ENCODE measurements at places on chromosomes 2 and 18.

GRCh38 chr2:150126143-150126740, 361.2 kb downstream of the RND3 start:
- DNase-seq, result no peak

DNA sequence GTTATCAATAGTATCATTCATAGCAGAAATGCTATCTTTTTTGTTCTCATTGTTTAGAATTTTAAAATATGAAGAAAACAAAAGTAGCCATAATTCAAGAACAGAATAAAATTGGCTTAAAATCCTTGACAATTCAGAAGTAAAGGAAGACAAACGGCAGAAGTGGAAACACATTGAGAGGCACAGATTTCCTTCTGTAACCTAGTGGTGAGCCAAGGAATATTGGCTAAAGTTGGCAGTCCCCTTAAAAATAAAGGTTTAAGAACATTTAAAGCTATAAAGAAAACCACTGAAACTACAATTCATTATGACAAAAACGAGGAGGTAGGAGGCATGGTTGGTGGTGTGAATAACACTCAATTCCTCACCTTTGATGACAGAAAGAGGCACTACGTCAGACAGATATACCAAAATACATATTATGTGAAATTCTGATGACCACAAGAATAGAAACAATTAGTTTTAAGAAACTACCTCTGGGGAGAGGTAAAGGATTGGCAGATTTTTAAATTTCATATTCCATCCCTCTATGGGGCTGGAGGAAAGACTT, 42.3 kb downstream of the SFT2D3 start:
- no peak for DNase-seq

GRCh38 chr2:192735447-192735846, 540.7 kb upstream of the TMEFF2 start:
- no peak for DNase-seq

GRCh38 chr2:52611759-52612158, 1155.8 kb upstream of the CHAC2 start:
- no peak for DNase-seq

DNA sequence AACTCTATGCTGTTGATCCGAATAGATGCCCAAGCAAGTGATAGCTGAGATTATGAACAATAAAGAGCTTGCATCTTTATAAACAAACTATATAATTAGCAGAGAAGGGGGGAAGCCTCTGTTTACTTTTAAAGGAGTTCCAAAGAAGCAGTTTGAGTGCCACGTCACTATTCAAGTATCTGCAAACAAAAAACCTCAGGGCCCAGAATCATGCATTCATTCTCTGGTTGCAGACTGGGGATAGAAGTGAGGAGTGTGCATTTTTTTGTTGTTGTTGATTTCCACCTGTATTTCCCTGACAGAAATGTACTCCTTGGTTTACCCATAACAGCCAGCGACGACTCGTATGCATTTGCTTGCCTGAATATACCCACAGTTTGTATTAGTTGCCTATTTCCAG, 264.3 kb downstream of the PTGR3 start:
- no peak for DNase-seq

GRCh38 chr2:142874293-142874814, 3.1 kb upstream of the KYNU start:
- peak; percentile 86 for DNase-seq

DNA sequence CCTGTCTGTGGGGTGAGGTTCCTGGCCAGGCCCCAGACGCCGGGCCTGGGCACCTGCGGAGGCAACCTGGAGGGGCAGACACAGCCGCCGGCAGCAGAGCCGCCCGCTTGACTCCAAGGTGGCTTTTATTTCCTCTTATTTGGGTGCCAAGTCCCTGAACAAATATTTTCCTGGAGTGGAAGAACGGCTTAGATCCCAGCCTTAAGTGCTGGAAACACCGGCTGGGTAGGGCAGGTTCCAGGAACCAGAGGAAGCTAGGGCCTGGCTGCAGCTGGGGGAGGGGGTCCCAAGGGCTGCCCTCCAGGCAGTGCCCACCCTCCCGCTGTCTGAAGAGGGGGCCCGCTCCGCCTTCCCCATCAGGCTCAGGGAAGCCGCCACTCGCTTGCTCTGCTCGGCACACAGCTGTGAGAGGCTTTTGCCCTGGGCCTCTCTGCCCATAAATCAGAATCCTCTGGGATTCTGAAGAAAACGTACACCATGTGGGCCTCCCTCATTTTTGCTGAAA, 28.2 kb downstream of the SDC1 start:
- no peak for DNase-seq

Measured in suppressor macrophage (primary cell).